ENCODE measurements at places on chromosomes 13 and 19.

- DNase-seq, result no peak
Measured at GRCh38 chr13:30743319-30744055, 8.1 kb downstream of the ALOX5AP start.

DNA sequence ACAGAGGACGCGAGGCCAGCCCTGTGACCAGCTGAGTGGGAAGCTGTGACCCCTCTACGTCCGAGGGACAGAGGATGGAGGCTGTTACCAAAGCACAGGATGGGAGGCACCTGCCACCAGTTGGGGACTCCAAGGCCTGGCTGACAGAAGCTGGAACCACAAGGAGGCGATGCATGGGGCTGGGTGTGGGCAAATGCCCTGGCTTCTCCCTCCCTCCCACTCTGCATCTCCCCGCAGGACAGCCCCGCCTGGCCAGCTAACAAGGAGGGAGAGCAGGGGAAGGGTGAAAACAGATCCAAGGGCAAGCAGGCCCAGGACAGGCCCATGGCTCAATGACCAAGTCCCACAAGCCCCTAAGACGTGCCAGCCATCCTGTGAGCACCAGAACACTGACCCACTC is 28.6 kb downstream of the AKT2 start:
- DNase-seq, result no peak

- DNase-seq, result no peak
Measured at GRCh38 chr19:10134040-10134439, 14.3 kb upstream of the EIF3G start.

- DNase-seq, result peak; percentile 25
Measured at GRCh38 chr13:39148513-39148961, 110.3 kb downstream of the NHLRC3 start.

DNA sequence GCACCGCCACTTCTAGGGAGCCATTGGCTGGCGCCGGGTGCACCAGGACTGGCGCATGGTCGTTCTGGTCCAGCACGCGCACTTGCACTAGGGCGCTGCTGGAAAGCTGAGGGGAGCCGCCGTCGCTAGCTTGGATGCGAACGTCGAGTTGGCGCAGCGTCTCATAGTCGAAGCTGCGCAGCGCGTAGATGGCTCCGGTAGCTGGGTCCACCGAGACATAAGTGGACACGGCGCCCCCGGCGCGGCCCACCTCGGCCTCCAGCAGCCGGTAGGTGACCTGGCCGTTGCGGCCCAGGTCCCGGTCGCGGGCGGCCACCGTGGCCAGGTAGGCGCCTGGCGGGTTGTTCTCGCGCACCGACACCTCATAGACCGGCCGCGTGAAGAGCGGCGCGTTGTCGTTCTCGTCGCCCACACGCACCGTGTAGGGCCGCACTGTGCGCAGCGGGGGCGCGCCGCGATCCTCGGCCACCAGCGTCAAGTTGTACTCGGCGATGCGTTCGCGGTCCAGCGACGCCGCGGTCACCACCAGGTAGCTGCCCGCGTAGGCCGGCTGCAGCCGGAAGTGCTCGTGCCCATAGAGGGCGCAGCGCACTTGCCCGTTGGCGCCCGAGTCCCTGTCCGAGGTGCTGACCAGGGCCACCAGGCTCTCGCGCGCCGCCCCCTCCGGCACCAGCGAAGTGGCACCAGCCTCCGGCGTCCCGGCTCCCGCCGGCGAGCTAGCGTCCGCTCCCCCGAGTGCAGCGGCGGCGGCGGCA is 1.7 kb downstream of the PCDH8 start:
- DNase-seq, result peak; percentile 95

GRCh38 chr13:72379581-72379980 is 347.8 kb downstream of the MZT1 start:
- no peak for DNase-seq

- DNase-seq, result peak; percentile 54
Measured at GRCh38 chr13:20525144-20525600, 485 bp downstream of the CRYL1 start.

- DNase-seq, result peak; percentile 92
Measured at GRCh38 chr19:13150187-13150930, at the start of the genes IER2 and STX10. TSS of gene IER2 (plus strand) at chr19:13150411. CDS start at chr19:13153187, 2,776 bp downstream. TSS of gene STX10 (minus strand) at chr19:13150375. CDS start at chr19:13150173, 202 bp downstream.

DNA sequence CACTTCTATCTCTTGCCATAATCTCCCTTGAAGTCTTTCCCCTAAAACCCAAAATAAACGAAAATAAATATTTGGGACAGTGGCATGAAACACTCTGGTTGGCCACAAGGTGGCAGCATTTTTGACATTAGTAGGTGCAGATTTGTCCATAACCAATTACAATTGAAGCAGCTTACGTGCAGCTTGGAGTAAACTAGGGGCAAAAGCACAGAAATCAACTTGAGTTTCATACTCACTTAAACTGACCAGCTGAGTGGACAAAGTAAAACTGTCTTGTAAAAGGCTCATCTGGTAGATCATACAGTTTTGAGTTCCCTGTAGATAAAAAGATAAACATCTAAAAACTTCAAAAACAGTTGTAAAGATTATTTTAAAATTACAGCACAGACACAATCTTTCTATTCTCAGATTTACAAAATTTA is 18.8 kb downstream of the PDCD5 start:
- DNase-seq, result peak; percentile 77

DNA sequence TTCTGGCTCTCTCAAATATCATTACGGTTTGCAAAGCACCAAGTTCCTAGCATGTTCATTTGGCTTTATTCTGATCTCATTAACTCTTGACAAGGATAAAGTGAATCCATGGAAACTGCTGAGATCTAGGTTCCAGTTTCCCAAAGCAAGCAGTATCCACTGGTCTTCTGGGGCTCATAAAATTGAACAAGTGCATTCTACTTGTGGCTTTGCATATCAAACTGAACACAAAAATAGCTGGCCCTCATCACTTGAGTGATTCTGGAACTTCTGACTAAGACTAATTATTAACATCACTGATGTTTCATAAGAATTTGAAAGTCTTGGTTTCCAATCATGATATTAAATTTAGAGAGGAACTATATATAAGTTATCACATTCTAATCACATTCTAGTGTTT is 6.3 kb upstream of the KCTD12 start:
- no peak for DNase-seq

Data from neural progenitor cell (in vitro differentiated cells).